ENCODE measurements at places on chromosomes 7 and 10.

- DNase-seq: no peak
Observed at GRCh38 chr10:103692436-103692951, 162.9 kb downstream of the SH3PXD2A start.

DNA sequence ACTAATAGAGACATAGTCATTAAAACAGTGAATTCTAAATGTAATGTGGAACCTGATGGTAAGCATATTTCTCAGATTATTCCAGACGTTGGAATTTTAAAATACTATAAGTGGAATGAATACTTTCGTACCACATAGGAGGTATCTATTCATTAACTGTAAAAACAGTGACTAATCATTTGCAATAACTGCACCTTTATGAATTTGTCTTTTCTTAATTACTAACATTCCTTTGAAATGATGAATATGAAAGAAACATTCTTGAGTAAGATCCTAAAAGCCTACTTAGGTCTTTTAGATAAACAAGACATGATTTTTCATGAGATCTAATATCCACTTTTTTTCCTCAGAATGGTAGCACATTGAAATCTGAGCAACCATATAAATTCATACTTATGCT, 549.0 kb upstream of the LRRN3 start:
- no peak for DNase-seq

- DNase-seq: peak; percentile 10
Observed at GRCh38 chr7:8232999-8233847, 28.7 kb downstream of the ICA1 start.

DNA sequence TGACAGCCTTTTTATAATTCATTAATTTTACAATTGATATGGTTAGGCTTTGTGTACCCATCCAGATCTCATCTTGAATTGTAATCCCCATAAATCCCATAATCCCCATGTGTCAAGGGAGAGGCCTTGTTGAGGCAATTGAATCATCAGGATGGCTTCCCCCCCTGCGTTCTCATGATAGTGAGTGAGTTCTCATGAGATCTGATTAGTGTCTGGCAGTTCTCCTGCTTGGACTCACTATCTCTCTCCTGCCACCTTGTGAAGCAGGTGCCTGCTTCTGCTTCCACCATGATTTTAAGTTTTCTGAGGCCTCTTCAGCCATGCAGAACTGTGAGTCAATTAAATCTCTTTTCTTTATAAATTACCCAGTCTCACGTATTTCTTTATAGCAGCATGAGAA, 165.7 kb upstream of the GNAI1 start:
- no peak for DNase-seq

GRCh38 chr10:44280226-44281014, 104.5 kb downstream of the CXCL12 start:
- DNase-seq: no peak

DNA sequence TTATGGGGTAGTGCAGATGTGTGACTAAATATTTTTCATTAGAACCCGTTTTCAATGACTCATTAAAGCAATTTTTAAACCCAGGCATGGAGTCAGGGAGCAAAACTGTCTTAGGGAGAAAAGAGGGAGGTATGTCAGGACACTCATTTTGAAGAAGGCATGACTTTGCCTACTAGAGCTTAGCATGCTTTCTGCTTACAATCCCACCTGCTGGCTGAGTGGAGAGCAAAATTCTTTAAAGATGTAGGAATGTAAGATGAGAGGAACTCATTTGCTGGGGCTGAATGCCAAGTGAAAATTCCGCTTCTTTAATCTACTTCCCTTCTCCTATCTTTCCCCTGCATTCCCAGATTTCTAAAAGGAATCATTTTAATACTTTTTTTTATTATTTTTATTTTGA, 232.6 kb downstream of the GALNT17 start:
- no peak for DNase-seq

DNA sequence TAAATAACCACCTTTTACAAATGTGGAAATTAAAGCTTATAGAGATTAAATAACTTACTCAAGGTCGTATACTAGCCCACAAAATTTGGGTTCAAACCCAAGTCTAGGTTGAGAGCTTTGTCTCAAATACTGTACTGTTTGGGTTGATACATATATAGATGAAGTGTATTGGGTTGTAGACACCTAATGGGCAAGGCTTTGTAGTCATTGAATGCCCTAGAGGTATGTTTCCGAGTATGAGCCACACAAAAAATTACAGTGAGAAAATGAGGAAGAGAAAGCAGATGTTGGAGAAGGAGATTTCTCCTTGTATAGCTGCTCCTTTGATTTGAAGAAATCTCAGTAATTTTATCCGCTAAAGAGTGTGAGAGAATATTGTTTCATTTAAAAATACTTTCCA, 60.6 kb downstream of the C1GALT1 start:
- no peak for DNase-seq

DNA sequence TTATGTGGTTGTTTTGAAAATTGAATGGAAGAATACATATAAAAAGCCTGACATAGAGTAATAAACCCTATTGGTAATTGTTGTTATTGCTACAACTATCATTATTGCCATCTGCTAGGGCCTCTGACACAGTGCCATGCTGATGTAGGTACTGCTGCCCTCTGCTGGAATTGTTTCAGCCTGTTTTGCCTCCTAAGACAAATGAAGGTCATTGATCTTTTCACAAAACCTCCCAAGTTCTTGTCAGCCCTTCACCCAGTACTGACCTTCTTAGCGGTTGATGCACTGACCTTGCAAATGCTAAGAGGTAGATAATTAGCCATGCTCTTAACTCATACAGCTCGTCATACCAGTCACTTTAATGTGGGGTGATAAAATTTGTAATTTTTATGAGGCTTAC, 975.2 kb downstream of the SORCS1 start:
- peak; percentile 1 for DNase-seq

- DNase-seq: no peak
Observed at GRCh38 chr7:117683430-117684175, 189.6 kb downstream of the CTTNBP2 start.

GRCh38 chr7:25093268-25093826, 31.7 kb downstream of the CYCS start:
- DNase-seq: peak; percentile 80

- no peak for DNase-seq
Observed at GRCh38 chr7:39406467-39406866, 159.7 kb upstream of the YAE1 start.

DNA sequence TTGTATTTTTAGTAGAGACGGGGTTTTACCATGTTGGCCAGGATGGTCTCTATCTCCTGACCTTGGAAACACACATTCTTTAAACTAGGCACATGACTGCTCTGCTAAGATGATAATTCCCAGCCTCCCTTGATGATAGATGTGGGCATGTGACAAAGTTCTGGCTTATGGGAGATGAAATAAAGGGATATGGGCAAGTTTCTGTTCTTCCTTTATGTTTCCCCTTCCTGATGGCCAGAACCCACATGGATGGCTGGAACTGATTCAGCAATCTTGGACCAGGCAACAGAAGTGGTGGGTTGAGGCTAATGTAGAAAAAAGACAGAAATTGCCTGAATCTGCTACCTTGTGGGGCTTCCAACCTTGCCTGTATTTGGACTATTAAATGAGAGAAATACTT, 60.7 kb upstream of the NRP1 start:
- no peak for DNase-seq

Measured in stimulated activated CD4-positive, alpha-beta T cell treated with anti-CD3 and anti-CD28 coated beads, Interleukin-1b, Interleukin-23, amount 100 ng/mL, for 48 hours (primary cell).